ENCODE measurements at places on chromosomes 2 and 18.

- no peak for DNase-seq
These were observed 234.0 kb downstream of the EPHA4 start for GRCh38 chr2:221337957-221338685.

DNA sequence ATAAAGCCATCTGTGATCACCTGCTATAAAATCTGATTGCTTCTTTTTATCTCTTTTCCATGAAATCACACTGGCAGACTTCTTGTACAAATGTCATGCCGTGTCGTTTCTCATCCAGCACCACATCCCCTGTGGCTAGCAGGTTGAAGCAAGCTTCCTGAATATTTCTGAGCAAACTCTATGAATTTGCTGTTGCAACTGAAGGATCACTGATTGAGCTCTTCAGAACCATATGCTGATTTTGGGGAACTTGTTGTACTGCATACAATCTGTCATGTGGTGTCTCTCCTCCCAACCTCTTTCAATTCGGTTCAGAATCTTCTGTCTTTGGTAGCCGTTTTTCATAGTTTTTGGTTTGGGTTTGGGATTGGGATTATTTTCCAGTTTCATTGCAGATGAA, 57.7 kb upstream of the RBMS1 start:
- DNase-seq = no peak

GRCh38 chr2:102839668-102840388, 78.0 kb downstream of the TMEM182 start:
- DNase-seq = no peak

DNA sequence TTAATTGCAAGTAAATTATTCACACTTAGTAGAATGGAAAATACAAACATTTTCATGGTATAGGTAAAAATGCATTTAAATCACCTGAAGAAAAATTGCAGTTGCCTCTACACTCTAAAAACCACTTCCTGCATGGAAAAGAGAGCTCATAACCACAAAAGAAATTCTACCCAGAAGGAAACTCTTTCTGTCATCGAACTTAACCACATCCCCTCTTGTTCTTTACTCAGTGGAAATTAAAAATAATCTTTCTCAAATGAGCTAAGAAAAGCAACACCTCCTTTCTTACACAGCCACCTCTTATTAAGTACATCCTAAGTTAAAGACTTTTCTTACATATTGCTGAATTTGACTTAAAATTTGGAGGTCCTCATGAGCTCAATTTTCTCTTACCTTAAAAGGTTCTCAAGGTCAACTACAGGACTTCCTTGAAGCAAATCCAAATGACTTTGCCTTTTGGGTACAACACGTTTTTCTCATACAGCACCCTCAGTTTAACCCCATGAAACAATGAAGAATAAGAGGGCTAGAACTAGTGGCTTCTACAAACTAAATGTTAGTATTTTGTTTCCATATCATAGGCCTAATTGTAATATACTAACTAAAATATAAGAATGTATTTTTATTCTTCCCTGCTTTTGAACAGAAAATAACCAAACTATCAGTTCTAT, 109.1 kb upstream of the CRIM1 start:
- DNase-seq = no peak

DNA sequence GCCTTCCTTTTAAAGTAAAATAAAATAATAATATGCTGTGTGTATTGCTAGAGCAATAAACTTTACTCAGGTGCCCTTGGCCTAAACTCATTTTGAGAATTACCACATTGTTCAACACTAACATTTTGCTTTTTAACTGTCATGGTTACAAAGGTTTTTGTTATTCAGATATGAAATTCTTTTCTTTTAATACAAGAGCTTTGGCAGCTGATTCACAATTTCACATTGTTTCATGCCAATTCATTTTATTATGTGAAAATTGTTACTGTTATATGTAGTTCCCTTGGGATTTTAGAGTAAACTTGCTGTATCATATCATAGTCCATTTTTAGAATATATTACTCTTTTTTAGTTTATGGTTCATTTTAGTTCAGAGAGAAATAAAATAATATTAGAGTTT, 65.8 kb upstream of the ZNF804A start:
- no peak for DNase-seq

DNA sequence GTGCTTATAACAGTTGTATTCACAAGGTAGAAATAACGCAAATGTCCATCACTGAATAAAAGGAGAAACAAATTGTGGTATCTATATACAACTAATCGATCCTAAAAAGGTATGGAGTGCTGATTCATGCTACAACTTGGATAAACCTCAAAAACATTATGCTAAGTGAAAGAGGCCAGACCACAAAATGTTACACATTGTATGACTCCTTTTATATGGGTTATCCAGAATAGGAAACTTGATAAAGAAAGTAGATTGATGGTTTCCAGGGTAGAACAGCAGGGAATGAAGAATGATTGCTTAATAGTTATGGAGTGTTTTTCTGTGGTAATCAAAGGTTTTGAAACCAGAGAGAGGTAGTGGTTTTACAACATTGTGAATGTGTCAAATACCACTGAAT, 432.2 kb upstream of the TRIB2 start:
- DNase-seq = no peak

DNA sequence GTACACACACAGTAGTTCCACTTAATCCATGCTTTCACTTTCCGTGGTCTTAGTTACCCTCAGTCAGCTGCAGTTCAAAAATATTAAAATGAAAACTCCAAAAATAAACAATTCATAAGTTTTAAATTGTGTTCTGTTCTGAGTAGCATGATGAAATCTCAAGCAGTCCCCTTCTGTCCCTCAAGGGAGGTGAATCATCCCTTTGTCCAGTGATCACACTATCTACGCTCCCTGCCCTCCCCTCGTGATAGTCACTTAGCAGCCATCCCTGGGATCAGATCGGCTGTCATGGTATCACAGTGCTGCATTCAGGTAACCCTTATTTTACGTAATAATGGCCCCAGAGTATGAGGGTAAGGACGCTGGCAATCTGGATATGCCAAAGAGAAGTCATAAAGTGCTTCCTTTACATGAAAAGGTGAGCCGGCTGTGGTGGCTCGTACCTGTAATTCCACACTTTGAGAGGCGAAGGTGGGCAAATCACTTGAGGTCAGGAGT, 5.8 kb upstream of the RTN4 start:
- DNase-seq = no peak

GRCh38 chr2:42969231-42970150, 177.1 kb upstream of the HAAO start:
- DNase-seq = no peak

DNA sequence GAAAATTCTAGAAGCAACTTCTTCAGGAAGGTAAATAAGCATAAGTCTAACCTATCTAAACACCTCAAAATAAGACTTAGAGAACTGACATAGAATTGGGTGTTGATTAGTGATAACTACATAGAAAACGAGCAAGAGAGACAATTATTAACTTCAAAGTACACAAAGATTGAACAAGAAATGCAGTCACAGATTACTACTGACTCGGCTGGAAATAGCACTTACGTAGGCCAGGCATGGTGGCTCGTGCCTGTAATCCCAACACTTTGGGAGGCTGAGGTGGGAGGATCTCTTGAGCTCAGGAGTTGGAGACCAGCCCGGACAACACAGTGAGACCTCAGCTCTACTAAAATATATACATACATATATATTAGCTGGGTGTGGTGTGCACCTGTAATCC, 95.3 kb downstream of the NOL10 start:
- no peak for DNase-seq

GRCh38 chr2:212644195-212644837, 105.7 kb upstream of the ERBB4 start:
- DNase-seq = no peak

- no peak for DNase-seq
These were observed 34.8 kb upstream of the ASXL2 start for GRCh38 chr2:25912851-25913695.

GRCh38 chr2:38622210-38622609, 19.5 kb upstream of the HNRNPLL start:
- no peak for DNase-seq

- DNase-seq = no peak
These were observed 22.6 kb downstream of the MRPL44 start for GRCh38 chr2:223979730-223980396.

DNA sequence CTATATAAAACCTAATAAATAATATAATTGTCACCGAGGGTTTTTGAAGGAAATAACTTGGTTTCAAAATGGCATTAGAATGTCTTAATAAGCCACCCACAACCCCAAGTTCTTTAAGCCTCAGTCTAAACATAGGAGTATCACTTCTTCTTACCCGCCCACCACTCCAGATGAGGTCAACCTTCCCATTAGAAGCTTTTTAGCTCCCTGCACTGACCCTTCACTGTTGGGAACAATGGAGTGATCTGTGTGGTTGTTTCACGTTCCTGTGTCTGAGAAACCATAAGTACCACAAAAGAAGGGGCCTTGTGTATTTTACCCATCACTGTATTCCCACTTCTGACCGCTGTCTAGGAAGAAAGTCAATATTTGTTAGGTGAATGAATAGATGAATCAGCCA, 326.3 kb upstream of the ZNF521 start:
- DNase-seq = no peak

DNA sequence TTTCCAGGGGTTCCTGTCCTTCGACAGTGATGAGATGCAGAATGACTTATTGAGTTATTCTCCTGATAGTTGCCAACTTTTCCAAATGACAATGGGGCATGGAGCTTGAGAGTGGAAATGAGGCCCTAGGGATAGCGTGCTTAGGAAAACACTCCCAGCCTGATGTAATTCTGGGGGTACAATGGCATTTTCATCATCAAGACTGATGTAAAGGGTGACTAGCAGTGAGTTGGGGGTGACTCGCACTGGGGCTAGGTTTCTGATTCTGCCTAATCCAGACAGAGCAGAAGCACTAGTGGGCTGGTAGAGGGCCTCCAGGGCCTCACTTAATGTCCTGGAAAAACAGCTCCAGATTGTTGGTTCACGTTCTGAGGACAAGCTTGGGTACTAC, 34.0 kb upstream of the IL37 start:
- DNase-seq = no peak

- DNase-seq = no peak
These were observed 472.6 kb downstream of the DLGAP1 start for GRCh38 chr18:3982541-3982940.

DNA sequence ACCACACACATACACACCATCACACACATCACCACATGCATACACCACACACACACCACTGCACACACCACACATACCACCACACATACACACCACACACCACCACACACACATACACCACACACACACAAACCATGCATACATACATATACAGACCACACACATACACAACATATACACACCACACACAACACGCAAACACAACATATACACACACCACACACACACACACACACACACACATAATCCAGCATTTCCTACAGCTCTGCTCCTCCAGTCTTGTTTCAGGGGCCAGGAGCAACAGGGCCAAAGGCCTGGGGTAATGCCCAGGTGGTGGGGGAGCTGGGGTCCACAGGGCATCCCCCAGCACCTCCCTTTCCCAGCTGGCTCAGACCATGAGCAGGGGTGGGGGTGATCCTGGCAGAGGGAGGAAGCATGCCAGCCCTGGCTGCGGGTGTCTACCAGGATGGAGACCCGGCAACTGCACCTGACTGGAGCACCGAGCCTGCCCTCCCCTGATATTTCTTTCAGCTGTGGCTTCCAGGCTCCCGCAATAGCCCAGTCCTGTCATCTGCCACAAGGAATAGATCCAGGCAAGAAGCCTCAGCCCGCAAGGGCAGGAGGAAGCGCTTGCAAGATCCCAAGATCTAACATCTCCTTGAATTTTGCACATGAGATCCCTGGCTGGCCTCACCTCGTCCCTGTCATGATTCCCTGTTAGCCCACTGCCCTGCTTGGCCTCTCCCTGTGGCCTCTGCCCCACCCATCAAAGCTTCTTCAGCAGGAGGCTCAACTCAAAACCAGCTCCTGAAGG, 196.9 kb downstream of the TNS1 start:
- no peak for DNase-seq

GRCh38 chr2:137117385-137117784, 352.0 kb downstream of the THSD7B start:
- no peak for DNase-seq

GRCh38 chr2:123532994-123533393, 492.1 kb upstream of the CNTNAP5 start:
- no peak for DNase-seq

GRCh38 chr2:8884812-8885211, 47.4 kb upstream of the KIDINS220 start:
- no peak for DNase-seq
